ENCODE measurements at places on chromosomes 5 and 9.

DNA sequence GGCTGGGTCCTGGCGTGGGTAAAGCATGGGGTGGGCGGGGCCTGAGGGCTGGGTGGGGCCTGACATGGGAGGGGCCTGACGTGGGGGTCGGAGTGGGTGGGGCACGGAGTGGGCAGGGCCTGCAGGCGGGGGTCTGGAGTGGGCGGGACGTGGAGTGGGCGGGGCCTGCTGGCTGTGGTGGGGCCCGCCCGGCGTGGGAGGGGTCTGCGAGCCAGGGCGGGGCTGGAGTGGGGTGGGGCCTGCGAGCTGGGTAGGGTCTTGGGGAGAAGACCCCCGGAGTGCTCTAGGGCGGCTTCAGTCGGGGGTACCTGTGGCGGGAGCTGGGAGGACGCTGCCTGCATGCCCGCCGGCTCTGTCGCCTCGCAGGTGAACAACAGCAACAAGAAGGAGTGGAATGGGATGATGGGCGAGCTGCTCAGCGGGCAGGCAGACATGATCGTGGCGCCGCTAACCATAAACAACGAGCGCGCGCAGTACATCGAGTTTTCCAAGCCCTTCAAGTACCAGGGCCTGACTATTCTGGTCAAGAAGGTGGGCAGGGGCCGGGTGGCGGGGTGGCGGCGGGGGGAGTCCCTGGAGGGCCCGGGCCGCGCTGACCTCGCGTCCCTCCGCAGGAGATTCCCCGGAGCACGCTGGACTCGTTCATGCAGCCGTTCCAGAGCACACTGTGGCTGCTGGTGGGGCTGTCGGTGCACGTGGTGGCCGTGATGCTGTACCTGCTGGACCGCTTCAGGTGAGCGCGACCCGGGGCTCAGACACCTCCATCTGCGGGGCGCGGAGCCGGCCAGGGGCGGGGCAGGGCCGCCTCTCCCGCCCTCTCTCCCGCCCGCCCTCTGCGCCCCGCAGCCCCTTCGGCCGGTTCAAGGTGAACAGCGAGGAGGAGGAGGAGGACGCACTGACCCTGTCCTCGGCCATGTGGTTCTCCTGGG, 8.0 kb downstream of the LRRC26 start:
- no peak for DNase-seq

- no peak for DNase-seq
These were observed 109.8 kb upstream of the SLC25A48 start for GRCh38 chr5:135724617-135725016.

DNA sequence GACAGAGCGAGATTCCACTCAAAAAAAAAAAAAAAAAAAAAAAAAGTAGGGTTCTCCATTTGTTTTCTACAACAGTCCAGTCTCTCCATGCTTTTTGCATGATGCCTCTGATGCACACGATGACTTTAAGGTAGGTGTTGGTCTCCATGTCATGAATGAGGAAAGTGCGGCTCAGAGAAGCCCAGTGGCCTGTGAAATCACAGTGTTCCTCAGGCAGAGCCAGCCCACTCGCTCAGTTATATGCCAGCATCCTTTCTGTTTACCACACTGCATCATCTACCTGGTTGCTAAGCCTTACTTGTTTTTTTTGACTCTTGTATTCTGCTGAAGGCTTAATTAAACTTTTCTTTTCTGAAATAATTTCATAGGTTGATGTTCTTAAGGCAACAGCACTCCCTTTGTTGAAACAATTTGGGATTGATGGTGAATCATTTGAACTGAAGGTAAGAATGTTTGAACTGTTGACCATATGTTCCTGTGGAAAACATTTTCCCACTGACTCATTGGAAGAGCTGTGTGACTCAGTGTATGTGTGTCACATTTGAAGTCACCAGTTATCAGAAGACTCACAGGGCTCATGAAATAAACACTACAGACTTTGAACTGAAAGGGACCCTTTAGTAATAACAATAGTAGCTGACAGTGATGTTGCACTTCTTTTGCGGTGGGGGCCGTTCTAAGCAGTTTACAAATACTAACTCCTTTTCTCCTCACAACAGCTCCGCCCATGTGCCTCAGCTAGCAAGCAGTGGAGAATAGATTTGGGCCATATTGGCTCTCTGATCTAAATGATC, 40.2 kb downstream of the RCL1 start:
- DNase-seq = no peak

DNA sequence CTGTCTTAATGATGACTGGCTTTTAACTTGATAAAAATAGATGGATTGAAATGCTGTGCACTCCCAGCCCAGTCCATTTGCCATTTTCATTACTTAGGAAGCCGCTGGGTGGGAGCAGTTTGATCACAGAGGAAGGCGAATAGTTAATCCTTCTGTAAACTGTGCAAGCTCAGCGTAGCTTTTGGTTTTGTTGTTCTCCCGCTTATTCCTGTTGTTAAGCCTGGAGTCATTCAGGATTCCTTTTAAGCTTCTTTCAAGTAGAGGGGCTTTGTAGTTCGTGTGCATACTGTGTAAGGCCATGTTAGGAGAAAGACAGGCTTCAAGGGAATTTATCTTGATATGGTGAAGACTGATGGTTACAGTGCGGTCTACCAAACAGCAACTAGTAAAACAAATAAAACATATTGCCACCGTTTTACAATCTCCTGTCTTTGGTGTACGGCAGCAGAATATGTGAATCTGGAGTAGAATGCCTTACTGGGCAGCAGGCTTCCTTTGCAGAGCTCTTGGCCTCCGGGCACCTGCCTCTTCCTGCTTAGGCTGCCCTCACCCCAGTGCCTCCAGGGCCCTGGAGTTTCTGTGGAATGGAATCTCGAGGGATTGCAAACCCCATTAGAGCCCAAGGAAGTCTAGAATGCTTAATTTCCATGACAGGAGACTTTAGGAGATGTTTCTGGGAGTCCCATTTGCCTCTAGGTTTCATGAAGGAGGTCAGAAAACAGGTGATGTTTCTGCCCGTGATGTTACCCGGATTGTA, 141.4 kb downstream of the TRIO start:
- no peak for DNase-seq

- no peak for DNase-seq
These were observed 60.1 kb upstream of the AFAP1L1 start for GRCh38 chr5:149211566-149211965.

DNA sequence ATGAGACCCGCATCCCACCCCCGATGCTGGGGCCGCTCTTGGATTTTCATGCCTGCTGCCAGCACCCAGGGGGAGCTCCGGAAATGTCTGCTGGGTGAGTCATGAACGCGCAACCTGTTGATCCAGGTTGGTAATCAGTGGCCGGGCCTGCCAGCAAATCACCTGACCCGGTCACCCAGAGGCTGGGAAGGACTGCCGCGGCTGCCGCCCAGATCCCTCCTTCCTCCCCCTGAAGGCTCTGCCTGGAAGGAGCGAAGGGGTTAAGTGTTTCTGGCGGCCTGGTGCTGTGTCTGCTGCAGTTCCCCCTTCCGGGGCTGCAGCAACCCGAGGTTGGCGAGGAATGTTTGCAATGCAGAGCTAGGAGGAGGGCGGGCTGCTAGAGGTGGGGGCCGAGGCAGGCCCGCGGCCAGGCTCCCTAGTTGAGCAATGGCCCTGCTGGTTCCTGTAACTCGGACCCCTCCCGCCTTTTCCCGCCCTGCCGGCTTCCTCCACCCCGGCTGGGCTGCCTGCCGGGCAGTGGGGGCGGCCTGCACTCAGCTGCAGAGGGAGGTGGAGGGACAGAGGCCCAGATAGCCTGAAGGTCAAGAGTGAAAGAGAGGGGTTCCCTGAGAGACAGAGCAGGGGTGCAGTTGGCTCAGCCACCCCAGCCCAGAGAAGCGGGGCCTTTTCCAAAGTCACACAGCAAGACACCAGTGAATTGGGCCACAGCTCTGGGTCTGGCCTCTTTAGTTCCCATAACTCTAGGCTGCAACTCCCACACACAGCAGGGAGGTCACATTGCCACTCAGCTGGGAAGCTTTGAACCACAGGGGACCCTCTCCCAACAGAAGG, 156.3 kb upstream of the IER5L start:
- DNase-seq = no peak

DNA sequence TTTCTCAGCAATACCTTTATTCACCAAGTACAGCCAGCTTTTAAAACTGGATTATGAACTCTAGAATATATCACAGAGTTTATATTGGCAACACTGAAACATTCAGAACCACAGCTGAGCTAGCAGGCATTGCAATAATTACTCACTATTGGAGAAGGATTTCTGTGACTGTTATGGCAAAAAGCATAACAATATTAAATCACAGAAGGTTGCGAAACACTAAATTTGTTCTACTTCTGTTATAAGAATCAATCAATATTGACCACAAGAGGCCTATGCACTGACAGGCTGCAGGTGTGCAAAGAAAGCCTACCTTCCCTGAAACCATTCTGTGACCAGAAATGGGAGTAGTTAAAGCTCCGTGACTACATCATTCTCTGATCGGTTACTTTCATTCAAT, 59.2 kb downstream of the AP3B1 start:
- no peak for DNase-seq

DNA sequence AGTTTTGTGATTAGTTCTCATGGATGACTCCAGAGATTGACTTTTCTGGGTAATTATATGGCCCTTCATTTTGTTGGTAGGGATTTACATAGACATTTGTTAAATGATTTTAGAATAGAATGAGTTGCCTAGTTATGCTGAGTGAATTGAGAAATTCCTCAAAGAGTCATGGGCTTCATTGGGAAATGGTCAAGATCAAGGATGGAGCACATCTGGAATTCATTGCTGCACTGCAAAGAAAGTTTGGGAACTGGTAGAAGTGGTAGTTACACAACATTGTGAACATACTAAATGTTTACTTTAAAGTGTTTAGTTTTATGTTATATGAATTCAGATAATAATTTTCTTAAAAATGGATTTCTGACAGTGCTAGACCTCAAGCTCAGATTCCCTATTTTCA, 46.5 kb downstream of the PIP5K1B start:
- DNase-seq = no peak

- no peak for DNase-seq
These were observed 206.2 kb upstream of the CDH10 start for GRCh38 chr5:24850926-24851486.

DNA sequence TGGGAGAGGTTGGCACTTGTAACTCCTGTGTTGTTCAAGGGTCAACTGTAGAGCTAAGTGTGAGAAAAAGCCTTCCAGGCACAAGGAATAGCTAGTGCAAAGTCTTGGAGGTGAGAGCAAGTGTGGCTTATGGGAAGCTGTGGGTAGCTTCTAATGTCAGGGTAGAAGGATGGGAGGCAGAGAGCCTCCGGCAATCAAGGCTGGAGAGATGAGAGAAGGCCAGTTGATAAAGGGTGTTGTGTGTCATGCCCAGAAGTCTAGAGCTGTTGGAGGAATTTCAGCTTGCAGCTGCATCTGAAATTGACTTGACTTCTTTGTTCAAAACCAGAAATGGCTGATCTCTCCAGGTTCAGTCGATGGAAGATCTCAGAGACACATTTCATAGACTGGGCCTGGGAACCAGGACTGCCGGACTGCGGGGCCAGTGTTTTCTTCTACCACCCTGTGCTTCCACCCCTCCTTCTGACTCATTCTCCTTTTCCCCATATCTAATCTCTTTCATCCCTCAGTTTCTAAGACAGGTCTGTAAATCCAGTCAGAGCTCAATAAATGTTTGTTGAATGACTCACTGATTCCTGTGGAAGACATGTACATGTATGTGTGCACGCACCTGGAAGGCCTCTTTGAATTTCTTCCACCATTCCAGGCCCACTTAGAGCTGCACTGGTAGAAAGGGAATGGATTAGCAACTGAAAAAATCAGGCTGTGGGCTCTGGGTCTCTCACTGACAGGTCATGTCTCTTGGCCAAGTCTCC, 67.8 kb upstream of the KLF4 start:
- no peak for DNase-seq

GRCh38 chr9:133309608-133310007, 26.4 kb downstream of the SURF6 start:
- no peak for DNase-seq

GRCh38 chr9:116057371-116057770, 96.2 kb upstream of the PAPPA start:
- no peak for DNase-seq

DNA sequence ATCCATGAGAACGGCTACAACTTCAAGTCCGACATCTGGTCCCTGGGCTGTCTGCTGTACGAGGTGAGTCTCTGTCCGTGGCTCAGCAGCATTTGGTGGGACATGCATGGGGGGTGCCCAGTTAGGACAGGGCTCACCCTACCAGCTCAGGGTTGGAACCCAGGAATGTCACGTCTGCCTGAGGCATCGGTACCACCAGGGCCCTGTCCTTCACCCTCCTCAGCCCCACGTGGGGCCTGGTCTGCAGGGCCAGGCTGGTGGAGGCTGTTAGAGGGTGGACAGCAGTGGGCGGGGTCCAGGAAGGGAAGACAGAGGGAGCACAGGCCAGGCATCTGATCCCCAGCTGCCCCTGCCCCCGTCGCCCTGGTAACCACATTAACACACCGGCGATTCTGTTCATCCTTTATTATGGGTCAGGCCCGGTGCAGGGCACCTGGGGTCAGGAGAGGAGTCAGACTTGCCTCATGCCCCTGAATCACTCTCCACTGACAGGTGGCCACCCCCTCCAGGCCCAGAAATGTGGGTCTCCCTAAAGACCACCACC, 75.6 kb downstream of the PSMB7 start:
- DNase-seq = no peak

- no peak for DNase-seq
These were observed 49.9 kb downstream of the IRX2 start for GRCh38 chr5:2701592-2701991.

DNA sequence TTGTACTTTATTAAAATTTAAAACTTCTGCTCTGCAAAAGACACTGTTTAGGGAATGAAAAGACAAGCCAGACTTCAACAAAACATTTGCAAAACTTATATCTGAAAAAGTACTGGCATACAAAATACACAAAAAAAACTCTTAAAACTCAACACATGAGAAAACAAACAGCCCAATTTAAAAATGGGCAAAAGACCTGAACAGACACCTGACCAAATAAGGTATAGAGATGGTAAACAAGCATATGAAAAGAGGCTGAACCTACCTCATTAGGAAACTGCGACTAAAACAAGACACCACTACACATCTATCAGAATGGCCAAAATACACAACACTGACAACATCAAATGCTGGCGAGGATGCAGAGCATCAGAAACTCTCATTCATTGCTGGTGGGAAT, 54.4 kb upstream of the LMX1B start:
- DNase-seq = no peak

- DNase-seq = no peak
These were observed 152.1 kb downstream of the EFNA5 start for GRCh38 chr5:107518616-107519015.

GRCh38 chr5:67160985-67161384, 35.6 kb downstream of the CD180 start:
- DNase-seq = peak; percentile 33
